Activated T-cell treated with anti-CD3 and anti-CD28 coated beads for 4 hours (primary cell): ENCODE measurements at places on chromosomes 3 and 15.
A peak's percentile ranks its signal among the peaks of the same experiment; 100 is the strongest.

DNA sequence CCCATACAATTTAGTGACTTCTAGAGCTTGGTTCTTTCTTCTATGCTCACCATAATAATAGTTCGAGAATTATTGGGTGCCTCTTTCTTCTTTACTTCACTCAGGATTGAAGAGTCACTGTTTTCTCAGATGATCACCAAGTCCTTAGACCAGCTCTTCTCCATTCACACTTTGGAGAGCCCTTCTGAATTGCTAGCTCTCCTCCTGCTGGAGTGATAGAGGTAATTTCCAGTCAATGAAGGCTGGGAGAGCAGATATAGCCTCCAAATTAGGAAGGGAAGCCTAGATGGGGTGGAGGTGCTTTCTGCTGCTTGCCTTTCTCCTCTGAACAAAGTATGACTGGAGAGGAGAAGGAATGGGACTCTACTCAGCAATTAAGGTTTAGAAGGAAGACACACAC is 10.7 kb upstream of the BBX start:
- DNase-seq = no peak

GRCh38 chr3:123533554-123534159 is 51.2 kb downstream of the HACD2 start:
- no peak for DNase-seq

- DNase-seq = peak; percentile 81
Measured at GRCh38 chr15:72155635-72156616, 37.7 kb downstream of the SENP8 start.

- DNase-seq = no peak
Measured at GRCh38 chr15:52066842-52067544, 45.6 kb downstream of the BCL2L10 start.

- DNase-seq = peak; percentile 92
Measured at GRCh38 chr15:40440743-40441564, at the start of gene BAHD1. BAHD1 (plus strand) TSS chr15:40440953; CDS start chr15:40458465, 17,512 bp downstream.

- DNase-seq = no peak
Measured at GRCh38 chr15:61830536-61831330, 229.5 kb downstream of the VPS13C start.

DNA sequence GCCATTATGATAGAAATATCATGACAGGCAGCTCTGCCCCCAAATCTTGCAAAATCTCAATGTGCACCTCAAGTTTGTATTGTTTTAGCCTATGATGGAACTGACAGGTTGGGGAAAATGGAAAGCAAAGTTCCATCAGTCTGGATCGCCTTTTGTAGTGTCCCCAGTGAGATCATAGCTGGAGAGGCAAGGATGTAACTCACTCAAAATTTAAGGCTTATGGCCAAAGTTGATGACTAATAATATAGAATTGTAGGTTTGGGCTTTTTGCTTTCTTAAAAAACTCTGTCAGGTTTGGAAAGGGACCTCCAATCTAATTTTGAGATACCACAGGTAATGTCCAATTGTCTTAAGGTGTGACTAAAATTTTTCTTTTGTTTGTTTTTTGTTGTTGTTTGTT is 1.4 kb upstream of the ACP3 start:
- no peak for DNase-seq

GRCh38 chr3:169199283-169199682 is 464.2 kb downstream of the MECOM start:
- DNase-seq = no peak

GRCh38 chr3:30467596-30468238 is 138.7 kb upstream of the TGFBR2 start:
- DNase-seq = no peak

DNA sequence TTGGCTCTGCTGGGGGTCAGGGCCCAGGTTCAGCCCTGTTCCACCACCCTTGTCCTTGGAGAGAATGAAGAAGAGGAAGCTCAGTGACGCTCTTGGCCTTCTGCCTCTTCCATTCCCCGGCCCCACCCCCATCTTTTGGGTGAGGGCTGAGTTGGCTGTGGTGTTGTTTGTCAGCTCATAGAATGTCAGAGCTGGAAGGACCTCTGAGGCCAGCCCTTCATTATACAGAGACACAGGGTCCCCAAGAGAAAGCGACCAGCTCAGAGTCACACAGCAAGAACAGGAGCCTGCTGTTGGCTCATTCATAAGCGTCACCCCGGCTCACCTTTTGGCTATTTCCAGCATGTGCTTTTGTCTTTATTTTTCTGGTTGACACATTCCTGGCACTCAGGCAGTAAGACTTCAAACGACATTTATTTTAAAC is 68.2 kb downstream of the AAGAB start:
- DNase-seq = no peak

GRCh38 chr3:122253581-122253980 is 70.1 kb downstream of the CASR start:
- no peak for DNase-seq

DNA sequence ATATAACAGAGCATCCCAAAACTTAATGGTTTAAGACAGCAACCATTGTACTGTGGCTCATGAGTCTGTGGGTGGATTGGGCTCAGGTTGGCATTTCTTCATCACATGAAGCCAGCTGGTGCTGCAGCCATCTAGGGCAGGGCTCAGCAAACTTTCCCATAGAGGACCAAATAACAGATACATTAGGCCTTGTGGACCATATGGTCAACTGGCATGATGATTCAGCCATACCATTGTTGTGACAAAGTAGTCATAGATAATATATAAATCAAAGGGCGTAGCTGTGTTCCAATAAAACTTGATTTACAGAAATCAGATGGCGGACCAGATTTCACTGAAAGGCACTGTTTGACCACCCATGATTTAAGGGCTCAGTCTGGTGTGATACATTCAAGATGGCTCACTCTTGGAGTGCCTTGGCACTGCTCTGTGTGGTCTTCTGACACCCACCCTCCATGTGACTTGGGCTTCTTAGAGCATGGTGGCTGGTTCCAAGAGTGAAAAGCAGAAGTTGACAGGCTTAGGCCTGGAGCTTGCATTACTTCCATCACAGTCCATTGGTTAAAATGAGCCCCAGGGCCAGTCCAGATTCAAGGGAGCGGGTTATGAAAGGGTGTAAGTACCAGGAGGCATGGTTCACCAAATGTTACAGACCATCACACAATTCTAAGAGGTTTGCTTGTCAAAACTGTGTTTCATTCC is 40.8 kb upstream of the BHLHE40 start:
- DNase-seq = no peak

- no peak for DNase-seq
Measured at GRCh38 chr3:50194903-50195500, 3.6 kb downstream of the GNAT1 start.

DNA sequence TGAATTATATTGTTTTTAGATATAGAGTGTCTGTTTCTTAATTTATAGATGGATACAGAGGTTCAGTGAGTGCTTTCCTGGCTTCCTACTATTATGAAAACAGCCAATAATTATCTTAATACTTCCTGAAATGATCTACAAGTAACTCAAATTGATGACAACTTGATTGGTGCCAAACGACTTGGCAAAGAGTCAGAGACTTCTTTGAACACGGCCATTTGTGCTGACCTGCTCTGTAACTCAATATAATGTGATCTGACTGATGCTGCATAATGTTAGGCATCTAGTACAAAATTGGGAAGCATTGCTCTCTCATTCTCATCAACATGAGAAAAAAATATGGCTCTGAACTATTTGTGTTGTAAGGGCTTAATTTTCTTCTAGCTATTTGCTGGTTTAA is 193.9 kb downstream of the DIPK2A start:
- DNase-seq = no peak

- DNase-seq = no peak
Measured at GRCh38 chr15:25394898-25395297, 43.9 kb downstream of the UBE3A start.

DNA sequence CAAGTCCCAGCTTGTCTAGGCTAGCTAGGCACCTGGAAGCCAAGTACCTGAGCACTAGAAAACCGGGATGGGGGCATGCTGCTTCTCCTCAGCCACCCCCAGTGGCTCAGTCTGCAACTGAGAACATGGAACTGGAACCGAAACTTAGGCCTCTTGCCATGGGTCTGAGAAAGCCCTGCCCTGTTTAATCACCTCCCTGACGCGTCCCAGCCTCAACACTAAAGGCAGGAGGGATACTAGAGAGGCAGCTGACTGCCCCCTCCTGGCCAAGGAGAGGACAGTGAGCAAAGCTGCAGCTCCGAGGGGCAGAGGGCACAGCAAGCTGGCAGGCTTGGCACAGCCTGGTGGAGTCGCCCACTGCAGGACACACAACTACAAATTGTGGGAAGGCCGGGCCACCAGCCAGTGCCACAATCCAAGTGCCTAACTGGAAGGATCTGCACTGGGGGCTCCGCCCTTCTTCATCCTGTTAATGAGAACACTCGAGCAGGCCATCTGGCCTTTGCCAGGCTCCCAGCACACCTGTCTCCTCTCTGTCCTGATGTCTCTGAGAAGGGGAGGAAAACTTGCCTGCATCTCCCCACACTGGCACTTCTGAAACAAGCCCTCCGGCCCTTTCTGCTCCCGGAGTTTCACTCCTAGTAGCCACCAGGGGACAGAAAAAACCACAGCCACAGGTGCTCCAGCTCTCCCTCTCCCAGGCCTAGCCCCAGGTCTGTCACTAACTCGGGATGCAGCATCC is 53.7 kb downstream of the BDH1 start:
- no peak for DNase-seq

DNA sequence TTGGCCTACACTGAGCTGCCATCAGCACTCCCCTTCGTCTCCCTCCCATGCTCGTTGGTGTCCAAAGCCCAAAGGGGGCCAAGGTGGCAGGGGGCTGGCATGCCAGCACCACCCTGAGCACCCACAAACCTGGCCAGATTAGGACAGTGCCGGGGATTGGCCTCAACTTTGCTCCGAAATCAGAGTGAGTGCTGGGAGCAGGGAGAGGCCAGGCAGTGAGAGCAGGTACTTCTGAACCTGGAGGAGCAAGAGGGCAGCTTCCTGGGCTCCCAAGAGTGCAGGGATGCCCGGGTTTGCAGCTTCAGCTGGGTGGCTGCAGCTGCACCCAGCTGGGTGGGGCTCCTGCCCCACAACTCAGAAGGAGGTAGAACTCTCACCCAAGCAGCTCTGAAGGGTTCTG is 563.0 kb downstream of the SI start:
- DNase-seq = no peak

DNA sequence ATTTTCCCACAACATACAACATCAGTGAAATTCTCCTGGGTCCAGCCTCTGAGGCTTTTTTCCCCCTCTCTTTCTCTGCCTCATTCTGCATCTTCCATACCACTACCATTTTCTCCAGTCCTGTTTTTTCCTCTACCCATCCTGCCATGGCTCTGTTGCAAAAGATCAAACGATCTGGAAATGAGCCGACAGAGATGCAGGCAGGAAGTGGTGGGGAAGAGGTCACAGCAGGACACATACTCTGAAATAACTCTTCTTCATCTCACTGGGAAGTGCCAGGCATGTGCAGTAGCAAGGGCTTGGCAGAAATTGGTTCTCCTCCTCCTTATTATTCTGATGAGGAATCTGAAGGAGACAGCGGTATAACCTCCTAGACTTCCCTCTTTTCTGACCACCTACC is 114.3 kb downstream of the CORO2B start:
- no peak for DNase-seq

GRCh38 chr15:93072411-93073394 is 16.3 kb downstream of the RGMA start:
- no peak for DNase-seq

GRCh38 chr3:172514678-172515077 is 8.6 kb downstream of the TNFSF10 start:
- no peak for DNase-seq

GRCh38 chr3:149243540-149243939 is 21.9 kb upstream of the CP start:
- DNase-seq = no peak

- no peak for DNase-seq
Measured at GRCh38 chr3:147117631-147118030, 288.7 kb downstream of the ZIC4 start.

GRCh38 chr3:39029556-39029955 is 22.2 kb downstream of the SCN11A start:
- DNase-seq = no peak
